ENCODE measurements at places on chromosomes 13 and 19. TPM values are rescaled to one million over a fixed set of nuclear protein-coding genes. Genes with fewer than 3 reads are reported as not detected.

ZNF345 gene
- 2.1 TPM for total RNA-seq

FAAP24 gene
- total RNA-seq: 0.79 TPM

MUC16 gene
- total RNA-seq: 0.25 TPM

LRRC63 gene
- not detected for total RNA-seq

PLIN3 gene
- total RNA-seq: 26.5 TPM

MEF2B gene
- 0.50 TPM for total RNA-seq

KLHL1 gene
- not detected for total RNA-seq

DHRS12 gene
- 11.1 TPM for total RNA-seq

TMEM145 gene
- total RNA-seq: 1.3 TPM

RXFP2 gene
- total RNA-seq: not detected

C5AR1 gene
- 7.6 TPM for total RNA-seq

SOHLH2 gene
- total RNA-seq: not detected

EPN1 gene
- total RNA-seq: 175 TPM

ZNF497 gene
- 1.1 TPM for total RNA-seq

MCEMP1 gene
- 0.85 TPM for total RNA-seq

DNA sequence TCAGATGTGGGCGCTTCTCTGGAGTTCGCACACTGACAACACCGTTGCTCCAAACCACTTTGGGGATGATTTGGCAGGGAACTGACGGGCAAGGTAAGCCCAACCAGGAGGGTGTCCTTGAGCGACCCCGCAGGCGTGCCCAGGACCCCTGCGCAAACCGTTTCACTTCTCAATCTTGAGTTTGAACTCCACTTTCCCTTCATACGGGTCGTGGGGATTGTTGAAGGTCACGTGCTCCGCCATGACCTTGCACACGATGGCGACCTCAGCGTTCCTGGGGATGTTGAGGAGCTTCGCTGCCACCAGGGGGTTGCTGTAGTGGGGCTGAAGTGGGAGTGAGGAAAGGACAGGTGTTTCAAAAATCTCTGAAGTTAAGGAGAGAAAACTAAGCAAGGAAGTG is 8.8 kb downstream of the ATP4B start:
- no peak for DNase-seq

GRCh38 chr19:50896591-50897190 is 14.5 kb downstream of the KLK4 start:
- no peak for DNase-seq

DNA sequence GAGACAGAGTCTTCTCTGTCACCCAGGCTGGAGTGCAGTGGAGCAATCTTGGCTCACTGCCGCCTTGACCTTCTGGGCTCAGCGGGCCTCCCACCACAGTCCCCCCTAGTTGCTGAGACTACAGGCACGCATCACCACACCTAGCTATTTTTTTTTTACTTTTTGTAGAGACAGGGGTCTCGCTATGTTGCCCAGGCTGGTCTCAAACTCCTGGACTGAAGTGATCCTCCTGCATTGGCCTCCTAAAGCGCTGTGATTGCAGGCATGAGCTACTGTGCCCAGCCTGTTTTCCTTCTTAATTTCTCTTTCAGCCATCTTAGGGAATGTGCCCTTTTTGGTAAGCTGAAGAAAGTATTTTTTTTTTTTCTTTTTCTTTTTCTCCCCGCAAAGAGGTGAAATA is 42.6 kb upstream of the RNF113B start:
- DNase-seq: no peak

DNA sequence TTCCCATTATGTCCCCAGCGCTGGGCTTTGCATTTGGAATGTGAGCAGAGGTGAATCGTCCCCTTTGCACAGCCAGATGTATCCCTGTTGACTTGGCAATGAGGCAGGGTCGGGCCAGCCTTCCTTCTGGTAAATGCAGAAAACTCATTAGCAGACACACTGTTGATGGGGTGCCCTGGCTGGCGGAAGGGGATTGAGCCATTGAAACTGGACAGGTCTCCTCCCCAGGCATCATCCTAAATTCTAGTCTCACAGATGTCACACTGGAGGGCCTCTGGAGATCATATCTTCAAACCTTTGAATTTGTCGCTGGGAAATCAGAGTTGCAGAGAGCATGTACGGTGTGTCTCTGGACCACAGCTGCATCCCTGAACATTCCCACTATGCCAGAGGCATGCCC is 219.5 kb upstream of the TSHZ3 start:
- DNase-seq: no peak

DNA sequence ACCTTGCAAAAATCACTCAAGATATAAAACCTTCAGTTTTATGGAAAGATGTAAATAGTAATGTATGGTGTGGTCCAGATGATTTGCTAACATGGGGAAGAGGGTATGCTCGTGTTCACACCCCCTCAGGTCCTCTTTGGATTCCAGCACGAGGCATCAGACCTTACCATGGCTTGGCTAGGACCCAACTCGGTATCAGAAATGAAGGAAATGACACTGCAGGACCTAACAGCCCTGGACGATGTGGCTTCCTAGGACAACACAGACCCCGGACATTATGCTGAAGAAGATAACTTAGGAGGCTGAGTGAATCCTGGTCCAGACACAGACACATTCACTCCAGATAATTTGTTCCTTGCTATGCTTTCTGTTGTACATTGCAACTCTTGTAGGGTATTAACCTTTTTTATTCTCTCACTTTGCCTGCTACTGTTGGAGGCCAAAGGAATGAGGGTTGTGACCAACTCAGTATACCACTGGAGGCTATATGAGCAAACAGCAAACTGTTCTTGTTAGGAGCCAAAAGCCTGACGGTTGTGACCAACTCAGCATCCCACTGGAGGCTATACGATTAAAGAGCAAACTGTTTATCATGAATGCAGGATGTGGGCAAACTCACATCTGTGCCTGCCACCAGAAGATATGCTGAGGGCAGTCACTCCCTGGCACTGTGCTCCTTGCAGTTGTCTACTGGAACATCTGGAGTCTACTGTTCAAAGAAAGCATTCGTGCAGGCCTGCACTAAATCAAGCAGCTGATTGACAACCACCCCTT is 121.7 kb downstream of the ZNF429 start:
- no peak for DNase-seq

GRCh38 chr19:5338656-5339197 is 1.9 kb downstream of the PTPRS start:
- no peak for DNase-seq

GRCh38 chr19:872266-872951 is 12.9 kb downstream of the CFD start:
- DNase-seq: peak; percentile 69

GRCh38 chr13:29497137-29497654 is 98.3 kb downstream of the SLC7A1 start:
- peak; percentile 88 for DNase-seq

- DNase-seq: no peak
These were observed 447.8 kb downstream of the OXGR1 start for GRCh38 chr13:96546463-96546862.

- no peak for DNase-seq
These were observed 164.8 kb upstream of the KL start for GRCh38 chr13:32851083-32852069.

DNA sequence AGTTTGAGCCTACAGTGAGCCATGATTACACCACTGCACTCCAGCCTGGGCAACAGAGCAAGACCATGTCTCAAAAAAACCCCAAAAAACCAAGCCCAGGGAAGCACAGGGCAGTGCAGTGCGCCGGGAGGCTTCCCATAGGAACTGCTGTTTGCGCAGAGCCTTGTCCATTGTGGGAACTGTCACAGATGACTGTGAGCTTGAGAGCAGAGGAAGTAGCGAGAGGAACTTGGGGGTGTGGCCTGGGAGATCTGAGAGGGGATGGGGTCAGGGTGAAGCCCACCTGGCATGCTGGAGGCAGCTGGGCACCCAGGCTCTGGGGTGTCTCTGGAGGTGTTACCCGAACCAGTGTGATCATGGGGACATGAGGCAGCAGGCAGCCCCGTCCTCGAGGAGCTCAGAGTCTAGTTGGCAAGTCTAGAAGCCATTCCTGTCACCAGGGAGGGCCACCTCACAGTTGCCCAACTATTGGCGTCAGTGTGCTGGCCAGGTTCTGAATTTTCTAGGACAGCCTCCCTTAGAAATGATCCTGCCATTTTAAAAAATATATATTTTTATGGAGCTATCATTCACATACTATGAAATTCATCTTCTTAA is 10.4 kb downstream of the KDM4B start:
- no peak for DNase-seq

DNA sequence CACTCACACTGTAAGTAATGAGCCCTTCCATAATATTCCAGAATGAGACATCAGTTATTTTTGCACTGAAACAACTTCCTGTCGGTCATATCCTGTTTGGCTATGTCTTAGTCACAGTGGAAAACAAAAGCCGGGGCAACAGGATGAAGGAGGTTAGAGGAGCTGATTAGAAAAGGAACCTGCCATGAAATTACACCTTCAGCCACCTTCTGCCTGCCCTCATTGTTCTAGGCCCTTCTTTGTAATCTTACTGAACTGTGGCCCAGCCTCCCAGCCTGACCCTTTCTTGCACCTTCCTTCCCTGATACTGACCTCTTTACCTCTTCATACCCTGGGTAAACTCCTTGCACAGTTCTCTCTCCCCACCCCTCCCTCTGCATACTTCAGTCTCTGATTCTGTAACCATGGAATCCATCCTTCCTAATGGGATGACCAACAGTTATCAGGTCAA is 67.3 kb downstream of the DOCK9 start:
- DNase-seq: no peak

- DNase-seq: peak; percentile 94
These were observed 38.2 kb downstream of the NFIC start for GRCh38 chr19:3404324-3405260.

GRCh38 chr13:51495316-51495715 is 42.5 kb upstream of the INTS6 start:
- no peak for DNase-seq

DNA sequence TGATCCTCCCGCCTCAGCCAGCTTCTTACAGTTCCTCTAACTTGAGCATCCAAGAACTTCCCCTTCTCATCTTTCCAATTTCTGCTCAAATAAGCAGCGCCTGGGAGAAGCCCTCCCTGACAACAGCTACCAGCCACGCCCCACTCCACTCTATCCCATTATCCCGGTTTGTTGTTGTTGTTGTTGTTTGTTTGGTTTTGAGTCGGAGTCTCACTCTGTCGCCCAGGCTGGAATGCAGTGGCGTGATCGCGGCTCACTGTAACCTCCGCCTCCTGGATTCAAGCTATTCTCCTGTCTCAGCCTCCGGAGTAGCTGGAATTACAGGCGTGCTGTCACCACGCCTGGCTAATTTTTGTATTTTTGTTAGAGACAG is 822 bp upstream of the PTPRS start:
- no peak for DNase-seq

DNA sequence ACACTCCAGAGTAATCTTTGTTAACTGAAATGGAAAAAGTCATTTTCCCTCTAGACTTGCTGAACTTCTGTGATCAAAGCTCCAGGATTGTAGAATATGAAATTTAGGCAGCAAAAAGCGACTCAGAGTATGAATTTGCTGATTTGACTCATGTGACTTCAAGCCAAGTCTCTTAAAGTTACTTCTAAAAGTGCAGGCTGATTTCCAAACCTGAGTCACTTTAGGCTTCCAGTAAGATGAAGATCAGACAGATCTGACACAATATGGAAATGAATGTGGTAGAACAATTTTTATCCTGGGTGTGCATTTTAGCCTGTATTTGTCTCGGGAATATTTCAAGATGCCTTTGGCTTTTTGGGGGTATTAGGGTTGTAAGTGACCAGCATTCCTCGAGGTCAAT is 151.0 kb upstream of the TMTC4 start:
- DNase-seq: no peak

DNA sequence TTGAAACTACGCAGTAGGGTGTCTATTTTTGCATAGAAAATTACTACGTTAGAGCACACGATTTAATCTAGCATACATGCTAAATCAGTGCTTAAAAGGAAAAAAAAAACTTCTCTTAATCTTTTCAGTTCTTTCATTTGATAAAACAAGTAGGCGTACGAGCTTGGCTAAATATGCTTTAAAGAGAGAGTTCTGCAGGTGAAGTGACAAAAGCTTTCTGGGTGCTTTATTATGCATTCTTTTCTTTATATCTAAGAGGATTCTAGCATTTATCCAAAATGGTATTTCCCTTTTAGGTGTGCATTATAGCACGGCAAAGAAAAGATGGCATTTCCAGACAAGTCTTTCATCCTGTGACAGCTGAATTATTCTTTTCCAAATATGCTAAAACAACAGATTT is 281.2 kb downstream of the PCDH9 start:
- DNase-seq: no peak

DNA sequence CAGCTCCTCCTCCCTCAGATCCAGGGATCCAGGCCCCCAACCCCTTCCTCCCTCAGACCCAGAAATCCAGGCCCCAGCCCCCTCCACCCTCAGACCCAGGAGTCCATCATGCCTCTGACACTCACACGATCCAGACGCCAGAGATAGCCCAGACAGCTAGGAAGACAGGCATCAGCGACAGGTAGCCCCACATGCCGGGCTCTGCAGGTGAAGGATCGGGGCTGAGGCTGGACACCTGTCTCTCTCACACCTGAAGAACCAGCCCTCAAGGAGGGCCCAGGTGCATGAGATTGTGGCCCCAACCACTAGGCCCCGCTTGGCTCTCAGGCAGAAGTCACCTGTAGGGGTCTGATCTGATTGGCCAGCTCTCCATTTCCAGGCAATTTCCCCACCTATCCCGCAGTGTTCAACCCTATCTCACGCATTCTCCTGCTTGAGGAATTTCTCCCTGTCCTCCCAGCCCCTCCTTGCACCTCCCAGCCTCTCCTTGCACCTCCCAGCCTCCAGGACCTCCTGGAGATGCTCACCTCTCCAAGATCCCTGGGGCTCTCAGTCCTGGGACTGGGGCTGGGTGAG is 4.2 kb downstream of the TMEM150B start:
- no peak for DNase-seq

- peak; percentile 88 for DNase-seq
These were observed 9.1 kb downstream of the AP2S1 start for GRCh38 chr19:46841458-46842083.

DNA sequence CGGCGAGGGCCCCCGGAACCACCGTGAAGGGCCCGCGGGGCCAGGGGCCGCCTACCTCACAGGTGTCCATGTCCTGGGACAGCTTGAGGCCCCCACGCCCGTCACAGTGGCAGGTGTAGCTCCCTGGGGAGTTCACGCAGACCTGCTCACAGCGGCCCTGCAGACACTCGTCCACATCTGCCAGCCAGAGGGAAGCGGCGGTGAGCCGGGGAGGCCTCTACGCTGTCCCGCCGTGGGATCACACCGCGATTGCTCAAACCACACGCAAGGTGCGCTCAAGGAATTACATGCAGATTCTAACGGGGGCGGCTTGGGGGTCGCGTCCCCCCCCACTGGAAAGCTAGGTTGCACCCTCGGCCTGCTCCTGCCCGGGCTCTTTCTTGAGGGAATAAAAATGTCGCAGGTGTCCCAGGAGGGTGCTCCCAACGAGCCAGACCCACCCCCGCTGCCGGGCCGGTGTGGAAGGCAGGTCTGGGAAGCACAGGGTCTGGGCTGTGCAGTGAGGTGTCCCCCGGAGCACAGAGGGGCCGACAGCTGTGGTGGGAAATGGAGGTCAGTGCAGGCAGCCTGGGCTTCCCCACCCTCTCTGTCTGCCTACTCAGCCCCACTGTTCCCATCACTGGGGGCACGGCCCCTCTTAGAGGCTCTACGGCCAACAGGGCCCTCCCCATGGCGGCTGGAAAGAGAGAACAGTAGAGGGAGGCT is 29.2 kb downstream of the GAS6 start:
- peak; percentile 56 for DNase-seq
